DMS153 (cell line): ENCODE measurements at places on chromosomes 2 and 18.

DNA sequence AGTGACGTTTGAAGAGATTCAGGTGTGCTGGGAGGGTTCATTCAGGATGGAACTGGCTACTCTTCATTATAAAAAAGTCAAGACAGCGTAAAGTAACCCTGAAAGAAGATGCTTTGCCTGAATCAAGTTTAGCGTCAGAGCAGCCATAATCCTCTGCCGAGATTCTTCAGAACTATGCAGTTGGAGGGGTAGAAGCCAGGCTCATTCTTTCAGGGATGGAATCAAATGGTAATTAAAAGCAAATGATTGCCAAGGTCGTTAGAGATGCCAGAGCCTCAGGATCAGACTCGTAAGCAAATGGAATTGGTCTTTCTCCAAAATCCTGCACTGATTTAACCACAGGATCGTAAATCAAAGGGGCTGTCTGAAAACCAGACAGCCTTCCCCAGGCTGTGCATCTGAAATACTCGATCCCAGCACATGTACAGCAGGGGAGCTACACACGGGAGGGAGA lies 21.9 kb downstream of the APCDD1 start:
- DNase-seq: no peak

GRCh38 chr18:13501891-13502290 lies 224.5 kb downstream of the FAM210A start:
- DNase-seq: no peak

GRCh38 chr2:142992840-142993239 lies 115.4 kb downstream of the KYNU start:
- DNase-seq: no peak

- no peak for DNase-seq
These were observed 20.0 kb downstream of the RNF138 start for GRCh38 chr18:32111706-32112105.

DNA sequence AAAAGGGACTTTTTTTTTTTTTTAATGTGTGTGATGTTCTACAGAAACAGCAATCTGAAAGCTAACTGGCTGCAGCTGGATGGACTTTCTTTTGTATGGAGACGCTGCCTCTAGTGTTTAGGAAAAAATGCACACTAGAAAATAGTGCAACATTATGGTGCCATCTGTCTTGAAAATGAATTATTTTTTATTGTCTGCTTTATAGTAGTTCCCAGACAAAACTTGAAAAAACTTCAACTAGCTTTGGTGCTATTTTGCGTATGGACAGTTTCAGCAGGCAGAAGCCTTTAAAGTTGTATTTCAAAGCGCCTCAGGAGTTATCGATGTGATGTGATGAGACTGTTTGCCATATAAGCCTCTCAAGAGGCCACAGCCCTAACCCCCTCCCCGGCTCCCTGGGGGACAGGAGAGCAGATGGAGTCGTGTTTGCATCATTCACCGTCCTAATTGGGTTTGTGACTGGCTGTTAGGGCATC lies 86.9 kb downstream of the LTBP1 start:
- no peak for DNase-seq

DNA sequence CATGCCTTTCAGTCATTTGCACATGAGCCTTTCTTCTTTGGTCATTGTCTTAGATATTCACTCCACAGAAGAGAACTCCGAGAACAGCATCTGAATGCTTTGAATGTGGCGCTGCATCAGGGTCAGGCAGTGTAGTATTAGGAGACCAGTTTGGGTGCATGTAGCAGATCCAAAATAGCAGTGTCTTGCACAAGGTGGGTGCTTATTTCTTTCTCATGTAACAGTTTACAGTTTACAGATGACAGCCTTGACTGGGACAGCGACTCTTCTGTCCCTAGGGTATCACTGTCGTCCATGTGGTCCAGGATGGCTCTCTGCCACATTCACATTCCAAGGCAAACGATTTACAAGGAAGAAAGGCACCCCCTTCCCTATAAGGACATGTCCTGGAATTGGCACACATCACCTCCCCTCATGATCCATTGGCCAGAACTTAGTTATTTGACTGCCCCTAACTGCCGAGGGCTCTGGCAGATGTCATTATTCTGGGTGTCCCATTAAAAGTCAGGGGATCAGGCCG lies 101.0 kb downstream of the STPG4 start:
- DNase-seq: no peak

DNA sequence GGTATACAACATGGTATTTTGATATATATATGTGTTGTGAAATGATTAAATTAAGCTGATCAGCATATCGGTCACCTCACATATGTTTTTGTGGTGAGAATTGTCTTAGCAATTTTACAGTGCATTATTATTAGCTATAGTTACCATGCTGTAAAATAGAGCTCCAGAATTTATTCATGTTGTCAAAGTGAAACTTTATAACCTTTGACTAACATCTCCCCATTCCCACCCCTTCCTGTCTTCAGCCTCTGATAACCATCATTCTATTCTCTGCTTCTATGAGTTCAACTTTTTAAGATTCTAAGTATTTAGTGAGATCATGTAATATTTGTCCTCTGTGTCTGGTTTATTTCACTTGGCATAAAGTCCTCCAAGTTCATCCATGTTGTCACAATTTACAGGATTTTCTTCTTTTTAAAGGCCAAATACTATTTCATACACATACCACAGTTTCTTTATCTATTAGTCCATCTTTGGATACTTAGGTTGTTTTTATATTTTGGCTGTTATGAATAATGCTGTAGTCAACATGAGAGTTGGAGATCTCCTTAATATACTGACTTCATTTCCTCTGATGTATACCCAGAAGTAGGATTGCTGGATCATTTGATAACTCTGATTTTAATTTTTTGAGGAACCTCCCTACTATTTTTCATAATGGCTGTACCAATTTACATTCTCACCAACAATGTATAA lies 30.3 kb downstream of the NCOA1 start:
- DNase-seq: no peak

GRCh38 chr2:130380096-130380934 lies 24.5 kb downstream of the PTPN18 start:
- no peak for DNase-seq
